SJCRH30 (cell line): ENCODE measurements at places on chromosomes 7 and 10. TPM values are rescaled to one million over a fixed set of nuclear protein-coding genes. Genes with fewer than 3 reads are reported as not detected.
A peak's percentile ranks its signal among the peaks of the same experiment; 100 is the strongest.

The MALRD1 gene
- total RNA-seq, result not detected in 2 replicates

The OPN4 gene
- not detected in 2 replicates for total RNA-seq

The FBXO24 gene
- 0.10 TPM in 1 of 2 replicates, not detected in the other for total RNA-seq

The GGCT gene
- 124 and 126 TPM in 2 replicates for total RNA-seq

The HOXA5 gene
- 10.4 and 11.9 TPM in 2 replicates for total RNA-seq

The FAM237B gene
- total RNA-seq, result not detected in 2 replicates

DNA sequence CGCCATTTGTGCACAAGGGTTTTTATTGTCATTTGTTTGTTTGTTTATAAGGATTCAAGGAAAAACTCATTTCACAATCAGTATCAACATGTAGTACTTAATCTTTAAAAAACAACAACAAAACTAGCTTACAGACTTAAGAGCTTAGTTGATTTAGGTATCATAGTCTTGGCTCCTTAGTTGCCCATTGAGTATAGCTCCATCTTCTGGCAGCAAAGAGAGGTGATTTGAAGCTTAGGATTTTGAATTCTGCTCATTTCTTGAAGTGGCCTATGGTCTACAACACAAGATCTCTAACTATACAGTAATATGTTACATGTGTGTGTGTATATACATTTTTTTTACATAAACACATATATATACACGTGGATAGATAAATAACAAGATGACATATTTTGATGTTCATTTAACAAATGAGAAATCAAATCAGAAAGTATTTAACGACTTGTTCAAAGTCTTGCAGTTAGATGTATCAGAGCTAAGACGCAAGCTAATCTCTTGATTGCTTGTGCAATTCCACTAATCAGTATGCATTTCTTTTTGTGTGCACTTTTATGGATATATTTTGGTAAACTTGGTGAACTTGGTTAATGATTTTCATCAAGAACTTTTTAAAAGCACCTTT is 307.3 kb downstream of the CAMK1D start:
- no peak overlapping the region for H3K4me3 ChIP-seq
- H3K4me1 ChIP-seq, result no peaks in the 10 kb centered on the region
- no peaks in the 10 kb centered on the region for H3K27me3 ChIP-seq
- no peaks in the 10 kb centered on the region for H3K36me3 ChIP-seq
- H3K27ac ChIP-seq, result no peak overlapping the region

DNA sequence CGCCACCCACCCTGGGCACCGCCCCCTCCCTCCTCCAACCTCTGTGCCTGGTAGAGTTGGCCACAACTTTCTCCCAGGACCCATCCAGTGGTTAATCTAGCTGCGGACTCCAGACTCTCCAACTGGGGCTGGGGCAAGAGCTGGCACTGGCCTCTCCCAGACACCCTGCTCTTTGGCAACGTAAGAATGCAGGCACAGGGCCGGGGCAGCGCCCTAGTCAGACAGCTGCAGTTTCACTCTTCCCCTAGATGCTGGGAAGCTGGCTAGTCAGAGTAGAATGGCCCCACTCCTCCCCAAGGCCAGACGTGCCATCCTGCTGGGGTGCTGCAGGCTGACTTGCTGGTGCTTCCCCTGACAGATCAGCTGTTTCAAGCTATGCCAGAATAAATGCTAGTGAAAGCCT is 22.1 kb downstream of the HSPA12A start:
- no peak overlapping the region for H3K4me3 ChIP-seq
- H3K36me3 ChIP-seq, result no peaks in the 10 kb centered on the region
- no peak overlapping the region for H3K27ac ChIP-seq
- DNase-seq, result no peak
- H3K4me1 ChIP-seq, result no peaks in the 10 kb centered on the region

- no peak for DNase-seq
- H3K27ac ChIP-seq, result no peak overlapping the region
- H3K4me3 ChIP-seq, result no peak overlapping the region
- H3K27me3 ChIP-seq, result no peaks in the 10 kb centered on the region
- peaks cover 5% of the 10 kb centered on the region; the same call in 1 of the 2 replicates for H3K4me1 ChIP-seq
These were observed 9.7 kb upstream of the PPP1R35 start for GRCh38 chr7:100446040-100446439.

DNA sequence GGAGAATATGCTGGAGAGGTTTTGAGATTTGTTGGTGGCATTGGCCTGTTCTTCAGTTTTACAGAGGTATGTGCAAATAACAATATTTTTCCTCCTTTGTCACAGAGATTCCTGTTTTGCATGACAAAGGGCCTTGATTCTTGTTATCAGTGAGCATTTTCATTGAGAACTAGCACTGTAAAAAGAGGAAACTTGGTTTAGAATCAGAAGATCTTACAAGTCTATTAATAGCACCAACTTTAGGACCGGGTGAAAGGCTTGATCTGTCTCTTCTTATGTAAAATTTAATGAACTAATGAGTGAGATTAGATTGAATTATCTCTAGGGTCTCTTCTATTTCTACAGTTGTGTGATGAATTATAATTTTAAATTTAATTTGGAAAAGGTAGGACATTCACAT is 25.5 kb downstream of the TSPAN13 start:
- no peak for DNase-seq
- H3K4me1 ChIP-seq, result no peaks in the 10 kb centered on the region
- no peaks in the 10 kb centered on the region for H3K27me3 ChIP-seq
- H3K27ac ChIP-seq, result no peak overlapping the region

DNA sequence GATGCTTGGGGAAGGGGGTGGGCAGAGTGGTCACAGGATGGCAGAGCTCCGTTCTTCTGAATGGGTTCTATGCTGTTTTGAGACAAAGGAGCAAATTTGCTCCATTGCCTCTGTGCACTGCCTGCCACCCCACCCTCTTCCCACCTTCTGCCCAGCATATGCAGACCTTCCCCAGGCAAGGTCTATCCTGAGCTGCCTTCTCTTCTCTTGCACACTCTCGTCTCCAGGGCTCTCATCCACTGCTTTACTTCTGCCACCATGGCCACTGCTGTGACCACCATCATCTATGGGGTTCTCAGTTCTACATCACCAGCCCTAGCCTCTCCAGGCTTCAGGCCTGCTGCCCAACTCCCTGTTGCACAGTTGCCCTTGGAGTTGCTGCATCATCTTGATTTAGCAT is 230.4 kb downstream of the TMEM178B start:
- H3K4me1 ChIP-seq, result no peaks in the 10 kb centered on the region
- H3K36me3 ChIP-seq, result no peaks in the 10 kb centered on the region
- DNase-seq, result no peak
- no peak overlapping the region for H3K4me3 ChIP-seq
- H3K27me3 ChIP-seq, result no peaks in the 10 kb centered on the region

GRCh38 chr10:99659868-99660366 is 608 bp downstream of the ENTPD7 start:
- peaks cover 7% of the 10 kb centered on the region for H3K27me3 ChIP-seq
- H3K27ac ChIP-seq, result peak overlapping the region; percentile 11; the same call in 1 of the 2 replicates
- H3K36me3 ChIP-seq, result no peaks in the 10 kb centered on the region; the same call in none of the 2 replicates
- peak overlapping the region; percentile 85 for H3K4me3 ChIP-seq
- no peak for DNase-seq
- no peaks in the 10 kb centered on the region for H3K4me1 ChIP-seq

DNA sequence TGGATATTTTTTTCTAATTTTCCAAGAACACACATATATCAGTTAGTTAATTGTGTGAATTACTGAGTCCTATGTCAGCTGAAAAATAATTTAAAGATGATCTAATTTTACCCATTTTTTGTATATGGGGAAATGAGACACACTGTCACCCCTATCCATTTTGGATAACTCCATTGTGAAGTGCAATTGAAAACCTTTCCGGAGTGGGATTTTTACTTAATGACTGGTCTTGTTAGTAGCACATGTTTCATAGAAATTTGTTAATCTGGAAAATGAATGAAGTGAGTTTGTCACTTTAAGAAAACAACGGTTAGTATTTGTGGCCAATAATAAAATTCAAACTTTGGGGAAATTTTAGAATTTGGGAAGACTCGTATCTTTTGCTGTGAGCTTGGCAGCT is 2.0 kb downstream of the GARS1 start:
- H3K4me1 ChIP-seq, result peaks cover 4% of the 10 kb centered on the region; the same call in 1 of the 2 replicates
- peaks cover 32% of the 10 kb centered on the region for H3K36me3 ChIP-seq
- H3K27ac ChIP-seq, result no peak overlapping the region
- H3K4me3 ChIP-seq, result peak overlapping the region; percentile 87
- no peak for DNase-seq
- no peaks in the 10 kb centered on the region for H3K27me3 ChIP-seq

- DNase-seq, result no peak
- H3K4me1 ChIP-seq, result no peaks in the 10 kb centered on the region
These were observed 126.3 kb downstream of the DGKB start for GRCh38 chr7:14776266-14776665.

DNA sequence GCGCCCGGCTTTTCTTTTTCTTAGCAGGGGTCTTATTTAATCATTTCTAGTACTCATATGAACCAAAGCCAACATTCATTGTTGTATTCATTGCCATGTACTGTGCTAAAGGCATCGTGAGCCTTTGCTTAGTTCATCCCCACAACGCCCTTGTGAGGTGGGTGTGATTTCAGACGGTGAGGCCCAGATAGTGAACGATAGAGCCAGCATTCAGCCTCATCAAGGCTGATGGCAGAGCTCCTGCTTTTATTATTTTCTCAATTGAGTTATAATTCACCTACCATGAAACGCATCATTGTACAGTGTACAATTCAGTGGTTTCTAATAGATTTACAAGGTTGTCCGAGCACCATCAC is 50.1 kb downstream of the HK1 start:
- no peak overlapping the region for H3K4me3 ChIP-seq
- H3K36me3 ChIP-seq, result no peaks in the 10 kb centered on the region
- no peaks in the 10 kb centered on the region for H3K27me3 ChIP-seq
- DNase-seq, result no peak

DNA sequence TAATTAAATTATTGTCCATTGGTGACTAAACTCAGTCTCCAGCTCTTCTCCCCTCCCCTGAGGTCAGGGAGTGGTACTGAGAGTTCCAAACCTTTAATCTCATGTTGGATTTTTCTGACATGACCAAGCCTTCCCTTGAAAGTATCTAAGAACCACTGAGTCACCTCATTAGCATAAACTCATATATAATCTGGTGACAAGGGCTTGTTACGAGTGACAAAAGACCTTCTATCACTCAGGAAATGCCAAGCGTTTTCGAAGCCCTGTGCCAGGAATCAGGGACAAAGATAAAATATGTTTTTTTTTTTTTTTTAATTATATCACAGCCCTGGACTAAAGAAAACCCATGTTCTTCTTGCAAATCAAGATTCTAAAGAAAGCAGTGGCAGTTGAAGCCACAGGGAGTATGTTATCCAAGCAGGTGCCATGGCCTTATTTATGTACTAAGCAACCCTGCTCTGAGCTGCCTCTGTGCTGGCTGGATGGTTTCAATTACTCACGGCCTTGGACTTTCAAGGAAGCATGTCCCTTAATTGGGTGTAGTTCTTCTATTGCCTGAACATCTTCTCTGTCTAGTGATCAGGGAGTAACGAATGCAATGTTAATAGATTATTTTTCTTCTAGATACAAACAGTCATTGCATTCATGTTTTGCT is 169.0 kb upstream of the PRKCQ start:
- no peak for DNase-seq
- H3K27me3 ChIP-seq, result no peaks in the 10 kb centered on the region
- no peaks in the 10 kb centered on the region for H3K4me1 ChIP-seq
- H3K36me3 ChIP-seq, result no peaks in the 10 kb centered on the region
- no peak overlapping the region for H3K27ac ChIP-seq

GRCh38 chr7:26782501-26782900 is 81.9 kb downstream of the SKAP2 start:
- no peak overlapping the region for H3K4me3 ChIP-seq
- H3K27ac ChIP-seq, result no peak overlapping the region
- H3K27me3 ChIP-seq, result no peaks in the 10 kb centered on the region
- no peaks in the 10 kb centered on the region for H3K36me3 ChIP-seq
- no peaks in the 10 kb centered on the region for H3K4me1 ChIP-seq

- no peaks in the 10 kb centered on the region for H3K36me3 ChIP-seq
These were observed 598.3 kb downstream of the INHBA start for GRCh38 chr7:41104631-41105030.

GRCh38 chr10:123512901-123513775 is 153.0 kb upstream of the GPR26 start:
- H3K4me3 ChIP-seq, result no peak overlapping the region
- H3K27ac ChIP-seq, result no peak overlapping the region
- H3K4me1 ChIP-seq, result no peaks in the 10 kb centered on the region
- no peaks in the 10 kb centered on the region for H3K36me3 ChIP-seq

DNA sequence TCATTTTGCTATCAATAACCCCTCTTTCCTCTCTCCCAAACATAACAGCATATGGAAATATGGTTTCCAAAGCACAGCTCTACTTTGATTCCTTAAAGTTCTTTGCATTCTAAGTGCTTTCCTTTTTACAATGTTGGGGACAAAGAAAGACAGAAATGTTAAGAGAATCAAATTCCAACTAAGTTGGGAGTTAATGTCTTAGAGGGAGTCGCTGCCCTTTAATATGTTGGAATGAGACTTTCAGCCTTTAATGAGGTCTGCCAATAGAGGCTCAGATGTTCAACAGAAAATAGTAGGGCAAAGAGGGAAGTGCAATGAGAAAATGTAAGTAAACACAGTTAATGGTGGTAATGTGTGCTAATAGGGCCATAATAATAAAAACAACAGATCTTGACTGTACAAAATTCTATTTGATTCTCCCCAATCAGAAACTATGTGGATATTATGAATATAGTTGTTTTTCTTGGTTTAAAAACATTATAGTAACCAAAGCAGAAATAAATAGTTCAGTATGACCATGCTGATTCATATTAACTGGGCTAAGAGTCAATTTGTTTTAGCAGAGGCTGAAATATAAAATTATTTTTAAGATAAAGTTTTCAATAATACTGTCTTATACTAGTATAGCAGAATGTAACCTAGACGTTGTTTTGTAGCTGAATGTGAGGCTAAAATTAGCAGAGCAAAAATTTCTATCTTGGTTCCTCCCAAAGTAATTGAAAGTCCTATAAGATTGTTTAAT is 10.3 kb downstream of the HYCC1 start:
- no peaks in the 10 kb centered on the region for H3K36me3 ChIP-seq
- no peaks in the 10 kb centered on the region for H3K27me3 ChIP-seq
- no peak overlapping the region for H3K4me3 ChIP-seq

DNA sequence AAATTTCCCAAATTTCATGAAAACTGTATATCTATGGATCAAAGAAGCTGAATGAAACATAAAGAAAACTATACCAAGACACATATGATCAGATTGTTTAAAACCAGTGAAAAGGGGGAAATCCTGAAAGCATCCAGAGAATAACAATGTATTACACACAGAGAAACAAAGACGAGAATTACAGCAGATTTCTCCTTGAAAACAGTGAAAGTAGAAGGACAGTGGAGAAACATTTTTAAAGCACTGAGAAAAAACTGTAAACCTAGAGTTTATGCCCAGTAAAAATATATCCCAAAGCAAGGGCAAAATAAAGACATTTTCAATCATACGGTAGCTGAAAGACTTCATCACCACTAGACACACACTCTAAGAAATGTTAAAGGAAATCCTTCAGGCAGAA is 121.0 kb downstream of the DPY19L1 start:
- no peak overlapping the region for H3K27ac ChIP-seq
- H3K36me3 ChIP-seq, result no peaks in the 10 kb centered on the region
- no peak for DNase-seq
- H3K4me3 ChIP-seq, result no peak overlapping the region
- no peaks in the 10 kb centered on the region for H3K27me3 ChIP-seq
- H3K4me1 ChIP-seq, result no peaks in the 10 kb centered on the region

- no peaks in the 10 kb centered on the region for H3K36me3 ChIP-seq
- no peak overlapping the region for H3K4me3 ChIP-seq
- H3K27me3 ChIP-seq, result no peaks in the 10 kb centered on the region
- no peak overlapping the region for H3K27ac ChIP-seq
These were observed 513.3 kb downstream of the MDFIC start for GRCh38 chr7:115435178-115435577.

- no peak for DNase-seq
- H3K36me3 ChIP-seq, result no peaks in the 10 kb centered on the region
- H3K27ac ChIP-seq, result no peak overlapping the region
These were observed 154.0 kb upstream of the MKI67 start for GRCh38 chr10:128280271-128280670.

GRCh38 chr7:40027545-40027944 is 77.5 kb downstream of the CDK13 start:
- H3K27me3 ChIP-seq, result no peaks in the 10 kb centered on the region
- no peak overlapping the region for H3K27ac ChIP-seq
- no peak for DNase-seq
- no peak overlapping the region for H3K4me3 ChIP-seq
- peaks cover 19% of the 10 kb centered on the region for H3K36me3 ChIP-seq
